ENCODE measurements at places on chromosomes 1 and 21.

DNA sequence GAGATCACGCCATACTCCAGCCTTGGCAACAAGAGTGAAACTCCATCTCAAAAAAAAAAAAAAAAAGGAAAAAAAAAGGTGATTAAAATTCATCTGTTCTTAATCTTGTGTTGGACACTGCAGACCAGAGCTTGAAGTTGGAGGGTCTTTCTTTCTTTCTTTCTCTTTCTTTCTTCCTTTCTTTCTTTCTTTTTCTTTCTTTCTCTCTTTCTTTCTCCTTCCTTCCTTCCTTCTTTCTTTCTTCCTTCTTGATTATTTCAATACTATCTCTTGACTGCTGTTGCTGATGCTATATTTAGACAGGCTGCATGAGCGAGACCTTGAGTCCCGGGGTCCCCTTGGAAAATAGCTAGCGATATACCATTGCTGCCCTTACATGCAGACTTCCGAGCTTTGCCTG lies 107.4 kb upstream of the ADAR start:
- DNase-seq = no peak

DNA sequence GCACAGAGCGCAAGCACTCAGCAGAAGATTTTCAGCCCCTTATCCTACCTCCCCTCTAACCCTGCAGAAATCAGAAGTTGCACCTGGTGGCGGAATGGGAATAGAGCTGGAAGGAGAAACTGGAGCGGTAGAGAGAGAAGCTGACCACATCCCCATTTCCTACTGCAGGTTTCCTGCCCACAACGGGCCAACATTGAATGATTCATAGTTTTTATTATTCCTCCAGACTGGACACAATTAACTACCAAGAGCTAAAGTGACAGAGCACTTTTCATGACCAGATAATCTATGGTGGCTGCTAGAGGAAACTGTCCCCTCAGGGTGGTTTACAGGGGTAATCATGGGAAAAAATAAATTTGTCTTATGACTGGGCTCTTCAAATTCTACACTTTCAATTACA lies 21.3 kb upstream of the LRRC8D start:
- no peak for DNase-seq

GRCh38 chr1:11494771-11495170 lies 15.8 kb downstream of the DISP3 start:
- DNase-seq = no peak

DNA sequence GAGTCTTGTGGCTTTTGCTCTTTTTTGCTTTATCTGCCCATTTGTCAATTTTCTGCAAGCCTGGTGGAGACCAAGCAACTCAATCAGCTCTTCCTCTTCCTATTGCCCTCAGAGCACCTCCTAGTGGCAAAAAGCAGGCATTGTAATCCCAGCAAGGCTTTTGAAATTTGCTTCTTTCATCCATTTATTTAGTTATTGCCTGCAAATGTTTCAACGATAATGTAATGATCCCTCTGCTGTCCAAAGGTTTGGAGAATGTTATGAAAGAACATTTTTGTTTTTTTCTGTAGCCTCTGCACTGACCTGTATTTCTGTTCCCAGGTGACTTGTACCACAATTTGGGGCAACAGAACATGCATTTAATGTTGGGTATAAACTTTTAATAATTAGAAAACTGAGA lies 127.8 kb downstream of the GABPA start:
- no peak for DNase-seq

DNA sequence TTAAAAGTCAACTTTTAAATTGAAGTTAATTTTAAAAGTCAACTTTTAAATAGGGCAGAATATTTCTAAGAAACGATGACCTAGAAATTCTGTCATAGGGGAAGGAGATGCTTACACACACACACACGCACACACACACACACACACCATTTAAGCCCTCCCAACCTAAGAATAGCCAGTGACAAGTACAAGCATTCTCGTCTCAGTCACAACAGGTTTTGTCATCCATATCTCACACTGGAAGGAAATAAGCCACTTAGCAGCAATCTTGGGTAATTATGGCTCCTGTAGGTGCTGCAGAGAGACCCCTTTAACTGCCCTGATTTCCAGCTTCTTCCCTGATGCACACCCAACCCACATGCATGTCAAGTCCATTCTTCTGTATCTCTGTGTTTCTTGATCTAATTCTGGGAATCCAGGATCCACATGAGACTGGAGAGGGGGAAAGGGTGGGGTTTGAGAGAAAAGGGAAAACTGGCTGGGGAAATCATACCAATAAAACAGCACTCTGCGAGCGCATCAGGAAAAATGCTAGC lies 338.1 kb downstream of the PAPPA2 start:
- DNase-seq = no peak

- DNase-seq = no peak
Measured at GRCh38 chr21:36964827-36965719, 1.4 kb downstream of the HLCS start.

DNA sequence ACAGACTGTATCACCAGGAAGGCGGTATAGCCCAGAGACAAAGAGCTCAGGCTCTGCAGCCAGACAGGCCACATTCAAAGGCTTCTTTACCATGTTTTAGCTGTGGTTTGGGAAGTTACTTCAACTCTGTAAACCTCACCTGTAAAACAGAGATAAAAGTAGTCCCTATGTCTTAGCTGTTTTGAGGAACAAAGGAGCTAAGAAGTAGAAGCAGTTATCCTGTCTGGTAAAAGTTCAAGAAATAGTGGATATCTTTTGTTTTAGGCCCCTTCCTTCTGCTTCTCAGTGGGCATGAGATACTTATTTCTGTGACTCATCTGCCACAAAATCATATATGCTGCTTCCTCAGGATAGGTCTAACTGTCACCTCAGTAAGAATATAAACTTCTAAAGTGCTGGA lies 6.5 kb downstream of the CD34 start:
- DNase-seq = no peak

DNA sequence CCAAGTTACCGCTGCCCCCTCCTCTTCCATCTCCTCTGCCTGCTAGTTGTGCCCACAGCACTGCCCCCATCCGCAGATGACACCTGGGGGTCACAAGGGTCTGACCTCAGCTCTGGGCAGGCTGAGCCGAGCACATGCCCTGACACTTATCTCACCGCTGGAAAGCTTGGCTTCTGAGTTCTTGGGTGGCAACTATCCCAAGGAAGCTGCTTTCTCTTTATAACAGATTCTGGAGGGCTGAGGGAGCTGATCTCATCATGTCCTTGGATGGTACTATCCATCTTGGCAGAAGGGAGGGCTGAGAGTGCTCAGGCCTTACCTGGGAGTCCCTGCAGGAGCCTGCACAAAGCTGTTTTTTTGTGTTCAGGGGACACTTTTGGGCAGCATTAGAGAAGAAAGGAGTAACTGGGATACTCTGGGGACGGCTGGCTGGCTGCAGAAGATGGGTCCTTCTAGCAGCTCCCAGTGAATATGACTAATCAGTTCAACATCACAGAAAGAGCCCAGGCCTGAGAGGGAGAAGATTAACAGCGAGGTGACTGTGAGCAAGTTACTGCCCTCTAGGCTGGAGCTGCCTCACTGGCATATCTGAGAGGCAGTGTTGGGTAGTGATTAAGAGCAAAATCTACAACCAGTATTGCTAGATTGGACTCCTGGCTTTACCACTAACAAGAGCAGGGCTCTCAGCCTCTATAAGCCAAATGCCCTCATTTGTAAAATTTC lies 71.6 kb downstream of the PLXNA2 start:
- DNase-seq = no peak

Data from vagina (tissue), 2 donors.